Caudate nucleus (tissue), 63 donors: ENCODE measurements at places on chromosomes 5 and 9.

DNA sequence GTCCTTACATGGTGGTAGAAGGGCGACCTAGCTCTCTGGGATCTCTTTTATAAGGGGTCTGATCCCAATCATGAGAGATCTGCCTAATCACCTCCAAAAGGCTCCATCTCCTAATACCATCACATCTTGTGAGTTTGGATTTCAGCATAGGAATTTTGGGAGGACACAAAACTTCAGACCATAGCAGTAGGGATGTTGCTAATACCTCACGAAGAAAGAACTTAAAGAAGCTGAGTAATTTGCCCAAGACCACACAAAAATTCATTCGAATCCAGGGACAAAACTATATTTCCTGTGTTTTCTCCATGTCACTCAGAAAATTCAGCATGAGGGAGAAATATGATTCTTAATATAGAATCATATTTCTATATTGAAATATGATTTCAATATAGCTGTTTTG, 32.7 kb downstream of the MTAP start:
- DNase-seq = no peak

DNA sequence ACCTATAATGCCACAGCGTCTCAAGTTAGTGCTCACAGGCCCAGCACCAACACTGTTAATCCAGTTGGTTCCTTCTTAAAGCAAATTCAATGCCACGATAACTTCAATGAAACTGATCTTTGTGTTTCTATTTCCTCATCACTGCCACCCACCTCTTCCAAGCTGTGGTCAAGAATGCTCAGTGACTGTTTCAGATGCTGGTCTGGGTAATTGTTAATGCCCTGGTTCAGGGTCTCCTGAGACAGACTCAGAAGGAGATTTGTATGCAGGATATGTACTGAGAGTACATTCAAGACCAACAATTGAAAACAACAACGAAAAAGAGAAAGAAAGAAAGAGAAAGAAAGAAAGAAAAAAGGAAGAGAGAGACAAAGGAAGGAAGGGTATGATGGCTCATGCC, 505.3 kb downstream of the TLE4 start:
- no peak for DNase-seq

DNA sequence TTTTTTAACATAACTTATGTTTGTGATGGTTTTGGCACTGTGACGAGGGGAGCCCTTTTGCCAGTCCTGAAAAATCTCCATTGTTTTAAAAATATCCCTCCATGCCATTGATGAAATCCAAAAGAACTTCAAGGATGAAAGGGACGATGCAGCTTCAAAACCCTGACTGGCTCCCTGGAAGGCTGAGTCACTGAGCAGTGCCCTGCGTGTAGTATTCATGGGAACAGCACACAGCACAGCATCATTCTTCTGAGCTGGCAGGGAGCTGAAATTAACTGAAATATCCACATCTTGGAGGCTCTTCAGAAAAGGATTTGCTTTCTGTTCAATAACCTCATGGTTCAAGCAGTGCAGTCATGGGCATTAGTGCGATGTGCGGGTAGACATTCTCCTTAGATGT, 29.7 kb downstream of the PDE4D start:
- DNase-seq = no peak

- no peak for DNase-seq
Observed at GRCh38 chr5:67221487-67222242, 25.1 kb upstream of the CD180 start.

DNA sequence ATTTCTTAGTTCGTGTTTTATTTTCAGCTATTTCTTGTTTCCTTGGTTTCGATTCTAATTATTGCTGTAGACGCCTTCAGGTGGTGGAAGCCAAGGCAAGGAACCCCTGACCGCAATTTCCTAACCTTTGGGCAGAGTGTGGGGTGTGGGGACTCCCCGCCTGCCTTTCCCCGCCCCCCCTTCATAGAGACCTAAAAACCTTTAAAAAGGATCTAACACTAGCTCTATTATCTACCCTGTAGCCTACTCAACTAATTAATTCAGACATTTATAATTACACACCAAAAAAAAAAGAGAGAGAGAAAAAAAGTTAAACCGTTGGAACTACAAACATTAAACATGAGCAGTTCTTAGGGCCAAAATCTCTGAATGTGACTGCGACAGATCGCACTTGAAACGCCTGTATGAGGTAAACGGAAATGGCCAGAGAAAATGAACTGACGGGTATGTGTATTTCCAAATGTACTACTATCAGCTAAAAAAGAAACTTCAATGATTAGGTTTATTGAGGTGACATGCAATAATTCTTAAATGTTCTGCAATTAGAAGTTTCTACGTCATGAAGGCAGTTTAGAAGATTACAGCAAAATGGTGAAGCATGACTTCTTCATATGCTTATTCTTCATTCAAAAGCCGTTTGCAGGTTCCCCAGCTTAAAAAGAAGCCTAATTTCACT, 19.0 kb upstream of the FER start:
- DNase-seq = no peak

DNA sequence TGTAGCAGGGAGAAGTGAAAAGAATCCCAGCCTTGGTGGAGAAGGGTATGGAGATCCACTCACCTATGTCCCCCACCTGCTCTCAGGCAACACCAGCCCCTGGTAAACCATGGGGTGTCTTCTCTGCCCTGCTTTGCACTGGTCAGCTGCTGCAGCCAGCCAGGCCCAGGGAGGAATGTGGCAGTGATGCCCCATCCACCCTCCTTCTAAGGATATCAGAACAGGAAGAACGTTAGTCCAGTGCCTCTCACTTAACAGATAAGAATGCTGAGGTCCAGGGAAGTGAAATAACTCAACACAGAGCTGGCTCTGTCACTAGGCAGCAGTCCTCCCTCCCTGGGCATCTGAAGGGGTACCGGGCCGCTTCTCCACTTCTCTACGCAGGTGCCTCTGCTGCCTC, 9.7 kb upstream of the PPIC start:
- DNase-seq = no peak

- no peak for DNase-seq
Observed at GRCh38 chr9:15317836-15318235, 10.8 kb upstream of the TTC39B start.

GRCh38 chr5:61886214-61886613, 419.8 kb upstream of the KIF2A start:
- DNase-seq = no peak

DNA sequence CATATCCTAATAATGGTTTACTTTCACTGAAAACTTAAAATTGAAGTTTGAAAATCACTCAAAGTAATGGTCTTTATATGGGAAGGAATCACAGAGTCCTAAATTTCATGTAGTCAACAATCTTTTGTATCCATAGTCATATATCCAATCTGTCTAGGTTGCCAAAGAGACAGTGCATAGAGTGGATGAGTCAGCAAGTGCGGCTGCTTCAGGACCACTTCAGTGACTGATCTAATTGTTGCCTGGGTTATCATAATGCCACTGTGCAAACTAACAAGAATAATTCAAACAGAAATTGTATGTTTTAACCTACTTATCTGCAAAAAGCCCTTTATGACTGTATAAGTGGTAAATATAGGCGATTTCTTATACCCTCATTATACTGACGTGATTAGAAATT, 211.3 kb upstream of the PRR16 start:
- no peak for DNase-seq

DNA sequence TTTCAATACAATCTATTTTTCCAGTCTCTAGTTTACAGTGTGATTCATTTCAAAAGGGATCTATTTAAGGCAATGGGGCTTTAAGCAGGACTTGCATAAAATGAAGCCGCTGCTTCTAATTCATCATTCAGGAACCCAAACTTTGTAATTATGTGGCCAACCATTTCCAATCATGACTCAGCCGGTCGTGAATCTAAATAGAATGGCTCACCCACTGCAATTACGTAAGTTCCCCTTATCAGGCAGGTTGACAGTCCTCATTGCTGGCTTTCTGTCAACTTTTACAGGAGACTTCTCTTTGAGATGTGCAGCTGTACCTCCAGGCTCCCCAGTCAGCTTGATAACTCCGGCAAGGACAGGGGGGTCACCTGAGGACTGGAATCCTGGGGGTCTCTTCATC, 152.8 kb upstream of the DAP start:
- DNase-seq = no peak

GRCh38 chr5:174935854-174936474, 211.6 kb downstream of the MSX2 start:
- no peak for DNase-seq

DNA sequence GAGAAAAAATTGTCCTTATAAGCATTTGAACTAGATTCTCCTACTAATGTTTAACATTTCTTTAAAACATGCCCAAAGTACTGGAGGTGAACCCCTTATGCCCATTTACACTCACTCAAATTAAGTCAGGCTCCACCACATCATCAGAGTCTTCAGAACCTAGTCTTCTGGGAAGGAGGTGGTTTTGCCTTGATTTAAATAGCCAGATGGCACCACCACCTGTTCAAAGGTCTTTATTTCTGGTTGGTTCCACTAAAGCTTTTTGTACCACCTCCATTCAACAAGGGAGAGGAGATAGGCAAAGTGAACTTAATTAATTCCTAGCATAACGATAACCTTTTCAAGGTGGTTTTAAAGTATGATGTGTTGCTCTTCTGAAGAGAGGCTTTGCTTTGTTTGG, 189.5 kb downstream of the SLF1 start:
- DNase-seq = no peak

DNA sequence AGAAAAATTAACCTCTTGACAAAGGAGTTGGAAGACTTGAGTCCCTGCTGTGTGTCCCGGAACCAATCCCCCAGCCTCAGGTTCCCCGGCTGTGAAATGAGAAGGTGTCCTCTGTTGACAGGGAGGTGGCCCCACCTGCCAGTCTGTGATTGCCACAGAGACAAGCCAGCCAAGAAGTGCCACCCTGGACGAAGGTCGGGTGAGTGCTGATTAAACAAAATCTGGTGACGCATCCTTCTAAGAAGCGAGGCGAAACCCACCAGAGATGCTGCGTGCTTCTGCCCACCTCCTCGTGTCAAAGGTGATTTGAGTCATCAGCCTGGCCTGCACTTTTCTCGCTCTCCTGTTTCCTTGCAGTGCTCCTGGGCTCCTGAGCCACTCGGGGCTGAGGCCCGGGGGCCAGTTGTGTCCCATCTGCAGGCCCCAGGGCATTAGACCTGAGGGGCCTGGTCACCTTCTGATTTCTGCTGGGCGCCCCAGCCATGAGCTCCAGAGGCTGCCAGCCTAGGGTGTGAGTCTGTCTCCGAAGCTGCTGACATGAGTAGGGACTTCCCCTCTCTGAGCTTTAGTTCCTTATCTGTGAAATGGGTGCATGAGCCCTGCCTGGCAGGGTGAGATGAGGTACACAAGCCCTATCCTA, 28.7 kb downstream of the NEK6 start:
- no peak for DNase-seq

DNA sequence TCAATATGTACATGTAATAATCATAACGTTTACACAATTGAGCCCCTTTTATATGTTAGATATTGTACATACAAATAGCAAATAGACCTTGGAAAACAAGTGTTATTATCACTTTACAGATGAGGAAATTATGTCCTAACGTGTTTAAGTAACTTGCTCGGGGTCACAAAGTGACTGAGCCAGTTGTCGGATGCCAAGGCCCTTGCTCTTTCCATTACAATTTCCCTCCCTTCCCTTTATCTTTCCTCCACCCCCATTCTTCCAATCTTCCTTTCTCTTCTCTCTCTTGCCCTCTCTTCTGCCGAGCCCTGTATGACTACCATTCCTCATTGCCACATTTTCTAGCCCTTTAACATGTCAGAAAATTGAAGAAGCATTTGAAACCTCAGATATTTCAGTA, 34.4 kb upstream of the RAD23B start:
- DNase-seq = no peak

DNA sequence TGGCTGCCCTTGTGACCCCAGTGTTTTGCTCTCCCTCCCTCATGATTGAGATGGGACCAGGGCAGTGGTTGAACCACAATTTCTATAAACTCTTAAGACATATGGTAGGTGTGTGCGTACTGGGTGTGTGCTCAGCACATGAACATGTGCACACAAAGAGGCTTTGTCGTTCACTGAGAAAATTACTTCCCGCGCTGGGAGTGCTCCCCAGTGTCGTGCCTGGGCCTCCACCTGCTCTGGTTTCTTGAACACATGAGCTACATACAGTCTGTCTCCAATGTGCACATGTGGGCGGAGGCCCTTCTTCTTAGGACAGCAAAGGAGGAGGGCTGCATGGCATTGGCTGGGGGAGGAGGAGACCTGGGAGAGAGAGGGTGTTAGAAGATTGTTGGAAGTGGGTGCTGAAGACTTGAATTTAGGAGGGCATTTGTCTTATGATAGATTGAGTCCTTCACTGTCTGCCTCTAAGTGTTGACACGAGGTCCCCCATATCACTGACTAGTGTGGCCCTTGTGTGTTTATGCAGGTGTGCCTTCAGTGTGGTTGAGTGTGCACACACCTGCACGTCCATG, 170.0 kb downstream of the CACNA1B start:
- no peak for DNase-seq

DNA sequence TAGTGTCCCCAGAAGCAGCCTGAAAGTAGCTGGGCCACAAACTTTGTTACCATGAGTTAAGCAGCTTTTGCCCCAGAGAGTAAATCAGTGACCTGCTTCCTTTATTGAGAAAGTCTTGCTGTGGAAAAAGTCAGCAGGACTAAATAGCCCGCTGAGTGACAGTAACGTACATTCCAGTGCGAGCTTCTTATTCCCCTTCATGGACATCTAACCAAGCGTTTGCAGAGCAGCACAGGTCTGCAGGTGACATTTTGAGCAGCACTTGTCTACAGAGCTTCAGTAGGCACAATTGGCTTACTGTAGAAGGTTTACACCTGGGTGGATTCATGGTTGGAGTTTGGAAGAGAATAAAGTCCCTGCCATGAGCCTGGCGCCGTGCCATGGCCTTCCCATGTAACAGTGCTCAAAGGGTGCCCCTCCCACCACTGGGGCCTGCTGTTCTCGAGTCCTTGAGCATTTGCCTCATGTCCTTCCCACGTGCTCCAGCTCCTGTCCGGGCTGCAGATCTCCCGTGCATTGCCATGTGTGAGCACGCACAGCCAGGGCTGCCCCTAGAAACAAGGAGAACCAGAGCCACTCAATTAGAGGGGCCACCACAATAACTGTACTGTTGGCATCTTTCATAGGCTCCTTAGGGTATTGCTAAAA, 41.3 kb upstream of the GRHPR start:
- no peak for DNase-seq

DNA sequence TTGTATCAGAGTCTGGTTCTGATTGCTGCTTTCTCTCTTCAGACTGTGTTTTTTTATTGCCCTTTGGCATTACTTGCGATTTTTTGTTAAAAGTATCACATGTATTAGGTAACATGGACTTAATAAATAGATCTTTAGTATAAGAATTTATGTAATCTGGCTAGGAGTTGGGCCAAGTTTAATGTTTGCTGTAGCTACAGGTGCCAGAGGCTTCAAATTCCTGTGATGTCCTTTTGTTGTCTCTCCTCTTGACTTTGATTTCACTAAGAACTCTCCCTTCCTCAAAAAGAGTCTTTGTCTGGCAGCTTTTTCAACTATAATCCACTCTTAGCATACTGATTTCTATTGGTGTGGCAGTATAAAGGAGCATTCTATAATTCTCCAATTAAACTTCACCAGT, 313.1 kb downstream of the DTWD2 start:
- no peak for DNase-seq

DNA sequence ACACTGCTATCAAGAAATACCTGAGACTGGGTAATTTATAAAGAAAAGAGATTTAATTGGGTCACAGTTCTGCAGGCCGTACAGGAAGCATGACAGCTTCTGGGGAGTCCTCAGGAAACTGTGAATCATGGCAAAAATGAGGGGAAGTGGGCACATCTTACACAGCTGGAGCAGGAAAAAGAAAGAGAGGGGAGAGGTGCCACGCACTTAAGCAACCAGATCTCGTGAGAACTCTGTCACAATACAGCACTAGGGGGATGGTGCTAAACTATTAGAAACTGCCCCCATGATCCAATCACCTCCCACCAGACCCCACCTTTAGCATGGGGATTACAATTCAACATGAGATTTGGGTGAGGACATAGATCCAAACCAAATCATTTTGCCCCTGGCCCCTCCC, 105.5 kb upstream of the CPLX2 start:
- no peak for DNase-seq
